CD4-positive, alpha-beta T cell treated with Interleukin-6 at 100 ng/mL for 8 hours (primary cell): ENCODE measurements at places on chromosomes 11 and 22.

GRCh38 chr11:70477609-70478008 is 79.3 kb downstream of the CTTN start:
- no peak for DNase-seq

- DNase-seq, result no peak
These were observed 1162.1 kb downstream of the DLG2 start for GRCh38 chr11:84465040-84465439.

GRCh38 chr22:49209452-49210195 is 618.0 kb downstream of the BRD1 start:
- no peak for DNase-seq

DNA sequence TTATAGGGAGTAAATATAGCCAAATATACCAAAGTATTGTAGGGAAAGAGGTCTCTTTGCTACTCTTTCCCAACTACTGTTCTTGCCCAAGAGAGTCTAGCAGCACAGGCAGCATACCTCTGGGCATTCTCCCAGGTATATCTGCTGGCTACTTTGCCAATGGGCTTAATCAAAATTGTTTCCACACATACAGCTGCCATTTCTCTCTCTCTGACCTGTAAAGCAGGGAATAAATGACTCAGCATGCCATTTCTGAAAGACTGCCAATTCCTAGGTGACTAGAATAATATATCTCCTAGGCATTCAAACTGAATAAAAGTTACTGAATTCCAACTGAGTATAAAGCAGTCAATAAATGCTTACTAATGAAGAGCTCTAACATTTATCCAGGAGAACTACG is 44.6 kb downstream of the RDX start:
- no peak for DNase-seq

GRCh38 chr11:113345978-113346377 is 31.6 kb downstream of the TTC12 start:
- no peak for DNase-seq

GRCh38 chr11:10436224-10436623 is 18.8 kb upstream of the AMPD3 start:
- no peak for DNase-seq

- no peak for DNase-seq
These were observed 179.7 kb downstream of the TBC1D22A start for GRCh38 chr22:46941968-46942798.

GRCh38 chr11:69862331-69862771 is 43.1 kb upstream of the FGF3 start:
- no peak for DNase-seq

DNA sequence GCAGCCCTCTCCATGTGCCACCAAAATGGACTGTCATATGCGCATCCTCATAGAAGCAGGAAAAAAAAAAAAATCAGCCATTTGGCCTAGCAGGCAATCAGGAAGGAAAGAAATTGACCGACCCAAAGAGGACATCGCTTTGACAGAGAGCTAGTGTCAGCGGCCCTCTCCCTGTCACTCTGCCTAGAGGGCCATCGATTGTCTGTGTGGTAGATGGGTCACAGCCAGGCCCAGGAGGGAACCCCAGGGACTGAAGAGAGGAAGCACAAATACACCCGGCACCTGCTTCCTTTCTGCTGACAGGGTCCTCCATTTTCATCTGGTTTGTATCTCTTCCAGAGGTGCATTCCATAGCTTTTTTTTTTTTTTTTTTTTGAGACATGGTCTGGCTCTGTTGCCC is 21.8 kb downstream of the VPS37C start:
- DNase-seq, result no peak

DNA sequence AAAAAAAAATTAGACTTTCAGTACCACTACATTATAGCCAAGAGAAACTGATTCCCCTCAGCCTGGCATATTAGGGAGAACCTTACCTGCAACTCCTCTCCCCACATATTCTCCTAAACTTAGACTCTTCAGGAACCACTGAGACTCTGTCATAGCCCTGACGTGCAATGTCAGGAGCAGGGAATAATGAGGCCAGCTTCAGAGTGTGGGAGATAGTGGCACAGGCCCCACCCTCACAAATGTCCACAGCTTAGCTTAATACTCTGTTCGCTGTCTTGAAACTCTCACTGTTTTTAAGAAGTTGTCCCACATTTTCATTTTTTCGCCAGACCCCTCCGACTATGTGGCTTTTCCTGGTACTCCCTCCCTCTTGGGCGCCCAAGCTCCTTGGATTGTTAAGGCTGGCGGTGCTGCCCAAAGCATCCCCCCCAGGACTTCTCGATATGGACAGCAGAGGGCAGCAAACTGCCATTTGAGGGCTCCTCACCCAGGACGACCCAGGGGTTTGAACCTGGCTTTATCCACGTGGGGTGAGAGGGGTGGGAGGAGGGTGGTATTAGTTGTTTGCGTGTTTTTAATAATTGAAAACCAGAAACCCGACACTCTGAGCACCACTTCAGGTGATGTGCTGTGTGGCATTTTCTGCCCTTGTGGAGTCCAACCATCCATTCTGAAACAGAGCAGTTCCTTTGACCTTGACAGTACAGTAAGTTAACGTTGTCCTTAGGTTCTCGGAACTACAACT is 45.2 kb upstream of the RASSF10 start:
- DNase-seq, result peak; percentile 39

DNA sequence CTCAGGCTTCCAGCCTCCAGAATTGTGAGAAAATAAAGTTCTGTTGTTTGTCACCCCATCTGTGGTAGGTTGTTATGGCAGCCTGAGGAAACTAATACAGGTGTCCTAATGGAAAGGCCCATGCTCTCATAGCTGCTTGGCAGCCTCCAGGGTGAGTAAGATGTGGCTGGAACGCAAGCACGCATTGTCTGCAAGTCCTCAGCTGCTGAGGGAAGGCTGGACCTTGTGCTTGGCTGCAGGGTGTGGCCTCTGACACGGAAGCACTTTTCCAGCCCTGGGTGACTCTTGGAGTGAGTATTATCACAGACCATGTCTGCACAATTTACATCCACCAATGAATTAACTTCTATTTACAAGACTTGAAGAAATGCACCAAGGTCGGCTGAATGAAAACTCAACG is 44.4 kb upstream of the BARX2 start:
- no peak for DNase-seq

DNA sequence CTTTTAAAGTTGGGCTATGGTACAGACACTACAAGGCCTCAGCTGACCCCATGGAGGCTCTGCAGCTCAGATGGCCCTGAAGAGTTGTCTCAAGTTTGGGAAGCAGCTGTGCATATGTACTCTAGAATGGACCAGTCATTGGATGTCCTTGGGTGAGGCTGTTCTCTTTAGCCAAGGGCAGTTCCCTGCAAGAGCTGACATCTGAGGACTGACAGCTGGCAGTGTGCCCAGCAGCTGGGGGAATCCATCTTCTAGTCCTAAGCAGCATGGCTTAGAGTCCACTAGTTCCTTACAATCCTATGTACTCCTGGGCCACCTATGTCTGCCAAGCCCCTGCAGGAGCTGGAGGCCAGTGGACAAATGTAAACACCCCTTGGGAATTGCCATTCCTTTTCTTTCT is 76.5 kb downstream of the C11orf91 start:
- DNase-seq, result no peak

GRCh38 chr11:113895367-113896155 is 9.0 kb upstream of the HTR3B start:
- no peak for DNase-seq

DNA sequence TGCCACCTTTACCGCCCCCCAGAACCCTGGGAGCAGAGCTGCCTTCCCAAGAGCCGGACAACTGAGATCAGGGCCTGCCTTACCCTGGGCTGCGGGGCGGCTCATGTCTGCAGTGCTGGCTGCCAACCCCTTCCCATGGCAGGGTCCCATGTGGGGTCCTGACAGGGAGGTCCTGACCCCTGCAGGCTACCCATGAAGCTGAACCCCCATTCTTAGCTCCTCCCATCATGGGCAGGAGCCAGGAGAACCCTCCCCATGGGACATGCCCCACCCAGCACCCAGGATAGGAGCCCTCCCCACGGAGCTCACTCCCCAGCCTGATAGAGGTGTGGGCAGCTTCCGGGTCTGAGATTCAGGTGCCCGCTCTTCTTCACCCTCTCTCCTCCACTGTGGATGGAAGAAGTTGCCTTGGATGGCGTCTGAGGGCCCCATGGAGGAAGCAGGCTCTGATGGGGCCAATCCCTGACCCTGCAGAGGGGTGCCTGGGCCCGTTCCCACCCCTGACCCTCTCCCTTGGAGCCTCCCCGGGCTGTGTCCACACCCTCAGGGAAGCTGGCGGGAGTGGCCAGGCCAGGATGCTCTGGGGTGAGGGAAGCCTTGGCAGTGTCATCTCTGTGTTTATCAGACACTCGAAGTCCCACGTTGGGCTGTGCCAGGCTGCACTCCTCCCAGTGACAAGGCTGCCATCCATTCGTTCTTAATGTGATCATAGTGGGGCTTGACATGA is 1508.2 kb downstream of the BRD1 start:
- no peak for DNase-seq

- no peak for DNase-seq
These were observed 73.9 kb downstream of the BDNF start for GRCh38 chr11:27626269-27626937.

DNA sequence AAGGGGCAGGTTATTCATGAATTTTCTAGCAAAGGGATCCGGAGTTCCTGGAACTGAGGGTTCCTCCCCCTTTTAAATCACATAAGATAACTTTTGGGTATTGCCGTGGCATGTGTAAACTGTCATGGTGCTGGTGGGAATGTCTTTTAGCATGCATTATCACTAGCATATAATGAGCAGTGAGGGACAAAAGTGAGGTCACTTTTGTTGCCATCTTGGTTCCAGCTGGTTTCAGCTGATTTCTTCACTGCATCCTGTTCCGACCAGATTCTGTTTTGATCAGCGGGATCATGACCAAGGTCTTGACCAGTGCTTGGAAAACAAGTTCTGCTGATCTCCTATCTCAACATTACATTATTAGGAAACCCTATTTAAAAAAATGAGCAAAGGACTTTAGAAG is 7.4 kb downstream of the MIF start:
- DNase-seq, result no peak

GRCh38 chr11:118572981-118573550 is 857 bp downstream of the ARCN1 start:
- peak; percentile 28 for DNase-seq

- no peak for DNase-seq
These were observed 94.6 kb downstream of the DEPDC5 start for GRCh38 chr22:31848411-31848810.

GRCh38 chr11:4559527-4560440 is 14.8 kb downstream of the OR52M1 start:
- DNase-seq, result no peak

DNA sequence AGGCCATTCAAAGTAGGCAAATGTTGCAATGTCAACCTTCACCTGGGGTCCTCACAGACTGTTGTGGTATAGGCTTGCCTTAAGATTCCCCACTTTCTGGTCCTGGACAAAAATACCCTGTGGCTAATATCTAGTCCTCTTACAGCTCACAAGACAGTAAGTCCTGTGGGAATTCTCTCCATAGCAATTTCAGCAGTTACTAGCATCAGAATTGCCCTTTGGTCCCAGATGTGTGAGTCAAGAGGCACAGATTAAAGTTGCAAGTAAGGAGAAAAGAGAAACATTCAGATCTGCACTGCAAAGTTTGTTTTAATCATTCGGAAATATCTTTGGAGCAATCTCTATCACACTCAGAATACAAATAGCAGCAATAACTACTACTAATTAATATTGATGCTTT is 420.2 kb downstream of the NTM start:
- DNase-seq, result no peak

DNA sequence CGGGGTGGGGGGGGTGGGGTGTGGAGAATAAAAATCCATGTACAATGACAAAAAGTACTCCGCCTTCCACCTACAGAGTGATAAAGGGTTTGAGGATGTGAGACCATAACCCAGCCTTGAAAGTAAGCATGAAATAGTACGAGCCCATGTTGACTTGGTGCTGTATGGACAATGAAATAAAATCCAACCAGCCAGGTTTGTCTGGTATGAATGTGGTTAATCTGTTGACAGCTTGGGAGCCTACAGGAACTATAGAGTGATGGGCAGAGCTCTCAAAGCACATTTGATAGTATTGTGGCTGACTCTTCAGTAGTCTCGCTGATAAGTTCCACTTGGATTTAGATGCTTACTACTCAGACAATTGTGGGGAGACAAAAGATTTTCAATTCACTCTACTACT is 48.8 kb upstream of the CD44 start:
- DNase-seq, result no peak

DNA sequence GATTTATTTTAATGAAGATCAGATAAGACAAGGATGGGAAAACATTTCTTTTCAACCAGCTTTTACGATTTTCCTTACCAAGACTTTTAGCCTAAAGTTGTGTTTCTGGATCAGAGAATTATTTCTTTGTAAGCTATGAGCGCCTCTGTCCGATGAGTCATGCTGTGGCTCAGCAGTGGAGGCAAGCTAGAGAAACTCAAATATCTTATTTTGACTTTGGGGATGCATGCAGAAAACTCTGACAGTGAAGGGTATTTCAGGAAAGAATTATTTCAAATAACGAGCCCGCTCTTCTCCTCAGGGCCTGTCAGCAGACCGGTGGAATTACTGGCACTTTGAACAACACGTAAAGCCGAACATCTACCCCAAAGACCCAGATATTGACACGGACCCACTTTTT is 77.9 kb upstream of the OR5AK2 start:
- no peak for DNase-seq

DNA sequence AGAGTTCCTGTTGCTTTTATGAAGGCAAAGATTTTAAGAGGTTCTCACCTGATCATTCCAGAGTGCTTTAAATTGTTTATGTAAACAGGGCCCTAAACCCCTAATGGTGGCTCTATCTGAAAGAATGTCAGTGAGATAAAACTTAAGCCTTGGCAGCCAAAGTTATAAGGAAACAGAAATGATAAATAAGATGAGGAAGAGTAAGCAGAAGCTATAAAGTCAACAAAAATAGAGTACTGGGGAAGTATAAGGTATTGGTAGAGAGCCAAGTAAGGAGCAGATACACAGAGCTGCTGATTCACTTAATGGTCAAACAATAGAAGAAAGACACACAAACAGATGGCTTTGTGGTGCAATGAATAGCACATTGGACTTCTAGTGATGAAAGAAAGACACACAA is 37.9 kb downstream of the TMPRSS5 start:
- DNase-seq, result no peak

DNA sequence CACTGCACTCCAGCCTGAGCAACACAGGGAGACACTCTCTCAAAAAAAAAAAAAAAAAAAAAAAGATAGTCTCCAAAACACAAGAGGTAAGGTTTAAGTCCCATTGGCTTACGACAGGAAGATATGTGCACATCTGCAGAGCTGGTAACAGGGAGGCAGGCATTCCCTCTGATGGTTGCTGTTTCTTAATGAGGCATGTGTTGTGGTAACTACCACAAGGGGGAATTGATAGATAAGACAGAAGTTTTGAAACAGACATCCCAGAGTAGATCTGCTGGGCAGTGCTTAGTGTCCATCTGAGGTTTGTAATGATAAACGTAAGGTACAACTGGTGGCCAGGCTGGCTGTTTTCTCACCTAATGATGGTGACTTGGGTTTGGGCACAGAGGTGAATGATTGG is 4.7 kb downstream of the EIF1AD start:
- no peak for DNase-seq

- DNase-seq, result no peak
These were observed 15.1 kb downstream of the RHOG start for GRCh38 chr11:3825473-3826154.
